ENCODE measurements at places on chromosomes 5 and 9.

DNA sequence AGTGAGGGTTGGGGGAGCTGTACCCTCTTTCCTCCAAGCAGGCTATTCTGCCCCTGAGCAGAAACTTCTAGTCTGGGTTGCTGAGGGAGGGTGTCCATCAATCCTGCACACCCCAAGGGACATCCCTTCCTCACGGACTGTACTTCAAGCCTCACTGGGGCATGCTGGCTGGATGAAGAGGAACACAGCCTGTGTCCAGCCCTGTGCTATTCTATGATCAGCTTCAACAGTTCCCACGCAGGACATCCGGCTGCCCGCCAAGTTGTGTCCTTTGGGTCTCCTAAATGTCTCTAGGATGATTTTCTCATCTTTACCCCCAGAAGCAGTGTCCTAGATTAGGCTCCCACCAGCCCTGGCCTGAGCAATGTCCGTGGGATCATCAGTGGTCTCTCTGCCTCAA lies 68.1 kb downstream of the CRB2 start:
- no peak for DNase-seq

DNA sequence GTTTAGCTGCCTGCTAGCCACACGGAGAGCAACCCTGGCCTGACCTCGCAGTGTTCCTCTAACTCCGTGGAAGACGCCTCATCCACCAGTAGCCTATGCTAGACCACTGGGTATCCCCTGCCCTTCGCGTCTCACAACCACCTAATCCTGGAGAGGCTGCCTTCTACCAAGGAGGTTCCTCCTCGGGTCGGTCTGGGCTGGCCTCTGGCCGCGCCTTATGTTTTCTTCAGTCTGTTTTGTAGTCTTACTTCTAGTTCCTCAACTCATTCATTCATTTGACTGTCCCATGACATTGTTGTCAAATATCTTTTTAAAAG lies 1.6 kb upstream of the TPM2 start:
- DNase-seq, result no peak

DNA sequence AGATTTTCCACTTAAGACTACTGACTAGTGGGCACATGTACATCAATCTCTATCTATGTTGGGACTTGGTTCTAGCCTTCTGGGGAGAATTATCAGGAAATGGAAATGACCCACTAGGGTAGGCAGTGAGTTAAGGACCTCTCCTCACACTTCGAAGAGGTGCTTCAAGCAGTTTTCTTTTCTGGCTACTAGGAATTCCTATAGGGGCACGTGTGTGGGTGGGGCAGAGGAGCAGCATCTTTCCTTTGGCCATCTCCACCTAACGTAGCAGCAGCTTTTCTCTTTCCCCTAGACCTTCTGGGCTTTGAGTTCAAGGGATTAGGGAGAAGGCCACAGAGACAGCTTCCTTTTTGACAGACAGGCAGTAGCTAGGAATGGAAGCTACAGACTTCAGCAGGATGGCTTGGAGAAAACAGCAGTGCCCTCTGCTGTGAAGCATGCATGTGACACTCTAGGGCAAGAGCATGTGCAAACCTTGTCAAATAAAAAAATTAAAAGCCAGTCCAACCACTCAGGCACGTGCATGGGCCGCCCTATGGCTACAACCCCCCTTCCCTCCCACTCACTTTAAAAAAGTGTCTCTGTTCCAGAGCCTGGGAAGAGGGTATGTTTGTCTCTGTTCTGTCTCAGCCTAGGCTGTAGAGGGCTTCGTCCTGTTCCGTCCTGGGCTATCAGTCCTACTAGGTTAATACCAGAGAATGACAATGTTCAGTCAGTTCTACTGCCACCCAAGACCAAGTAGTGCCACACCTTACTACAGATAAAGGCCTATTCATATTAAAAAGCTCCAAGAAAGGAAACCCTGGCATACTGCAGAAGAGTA lies 8.7 kb upstream of the GFRA3 start:
- no peak for DNase-seq

GRCh38 chr9:96618209-96619123 lies 1.2 kb downstream of the CDC14B start:
- DNase-seq, result peak; percentile 16
